ENCODE measurements at places on chromosomes 3 and 15. TPM values are rescaled to one million over a fixed set of nuclear protein-coding genes. Genes with fewer than 3 reads are reported as not detected.

- peak within 1 kb of the TSS; percentile 68 for H3K4me3 ChIP-seq
- peak within 1 kb of the TSS; percentile 64 for H3K27ac ChIP-seq
- no peaks in the 10 kb centered on the region for H3K27me3 ChIP-seq
- H3K36me3 ChIP-seq: peaks cover 11% of the 10 kb centered on the region
- peak; percentile 64 for DNase-seq
Measured at GRCh38 chr3:44584646-44585501, at the start of gene ZNF660. Gene ZNF660 (plus strand): TSS chr3:44584964. CDS start chr3:44594194, 9,230 bp downstream.

TMEM45A gene
- total RNA-seq: 17.2 TPM

DNA sequence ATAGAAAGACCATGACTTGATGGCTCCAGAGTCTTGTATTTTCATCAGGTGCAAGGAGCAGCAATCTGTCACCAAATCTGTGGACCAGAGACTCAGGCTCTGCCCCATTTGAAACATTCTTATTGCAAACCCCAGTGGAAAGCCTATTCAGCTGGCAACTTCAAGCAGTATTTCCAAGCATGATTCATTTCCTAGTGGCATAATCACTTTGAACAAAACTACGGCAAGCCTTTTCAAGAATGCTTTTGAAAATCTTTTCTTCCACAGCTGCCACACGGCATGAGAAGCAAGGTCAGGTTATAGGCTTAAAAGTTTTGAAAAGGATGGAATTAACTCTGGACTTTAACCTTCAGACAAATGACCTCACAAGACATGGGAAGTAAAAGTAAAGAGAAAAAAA lies 122.0 kb upstream of the BFSP2 start:
- no peaks in the 10 kb centered on the region for H3K27me3 ChIP-seq
- peaks cover 3% of the 10 kb centered on the region for H3K4me1 ChIP-seq
- no peak overlapping the region for H3K4me3 ChIP-seq
- H3K36me3 ChIP-seq: no peaks in the 10 kb centered on the region

B3GALNT1 gene
- total RNA-seq: 25.8 TPM

ZMAT3 gene
- total RNA-seq: 20.6 TPM

DNA sequence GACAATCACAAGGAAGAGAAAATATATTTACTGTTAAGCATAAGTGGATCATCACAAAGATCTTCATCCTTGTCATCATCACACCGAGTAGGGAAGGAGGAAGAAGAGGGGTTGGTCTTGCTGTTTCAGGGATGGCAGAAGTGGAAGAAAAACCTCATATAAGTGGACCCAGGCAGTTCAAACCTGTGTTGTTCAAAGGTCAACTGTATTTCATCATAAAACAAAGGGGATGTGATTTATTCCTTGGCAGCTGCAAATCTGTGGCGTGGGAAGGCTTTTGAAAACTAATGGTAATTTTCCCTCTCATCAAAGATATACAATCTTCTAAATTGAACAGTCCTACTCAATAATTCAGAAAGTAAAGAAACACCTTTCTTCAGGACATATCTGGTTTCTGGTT lies 129.9 kb upstream of the ABI3BP start:
- H3K36me3 ChIP-seq: no peaks in the 10 kb centered on the region
- no peak for DNase-seq
- H3K27ac ChIP-seq: no peak overlapping the region
- H3K27me3 ChIP-seq: no peaks in the 10 kb centered on the region
- H3K4me1 ChIP-seq: no peaks in the 10 kb centered on the region

BHLHE40 gene
- total RNA-seq: 84.8 TPM

- no peak for DNase-seq
- H3K27ac ChIP-seq: no peak overlapping the region
- H3K4me1 ChIP-seq: no peaks in the 10 kb centered on the region
- no peaks in the 10 kb centered on the region for H3K36me3 ChIP-seq
- H3K4me3 ChIP-seq: no peak overlapping the region
Measured at GRCh38 chr3:137988982-137989381, 21.0 kb upstream of the CLDN18 start.

GCSAM gene
- total RNA-seq: 1.5 TPM

FES gene
- total RNA-seq: 51.0 TPM

DNA sequence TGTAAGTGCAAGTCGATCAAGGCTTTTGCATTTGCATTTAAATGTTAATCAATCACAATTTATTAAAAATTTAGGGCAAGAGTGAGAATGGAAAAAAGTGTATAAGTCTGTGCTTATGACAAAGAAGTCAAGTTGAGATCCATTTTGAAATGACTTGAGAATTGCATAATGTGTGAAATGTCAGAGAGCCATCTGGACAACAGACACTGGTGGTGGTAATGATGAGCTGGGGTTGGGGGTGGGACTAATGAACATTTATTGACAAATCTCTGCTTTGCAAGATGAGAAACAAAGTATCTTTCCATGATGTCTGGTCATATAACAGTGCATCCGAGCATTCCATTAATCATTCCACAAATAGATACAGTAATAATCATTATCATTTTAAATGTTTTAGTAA lies 89.4 kb upstream of the ZBTB20 start:
- H3K27ac ChIP-seq: no peak overlapping the region
- no peaks in the 10 kb centered on the region for H3K4me1 ChIP-seq
- no peak overlapping the region for H3K4me3 ChIP-seq
- DNase-seq: no peak
- H3K27me3 ChIP-seq: no peaks in the 10 kb centered on the region

BFSP2 gene
- not detected for total RNA-seq

LMAN1L gene
- total RNA-seq: not detected

GTF2E1 gene
- 18.5 TPM for total RNA-seq

PP2D1 gene
- total RNA-seq: not detected

LRRC49 gene
- total RNA-seq: 7.3 TPM

- peaks cover 10% of the 10 kb centered on the region for H3K36me3 ChIP-seq
- H3K27ac ChIP-seq: no peak overlapping the region
- no peak for DNase-seq
- no peak overlapping the region for H3K4me3 ChIP-seq
Measured at GRCh38 chr3:170368921-170369320, 11.4 kb downstream of the SKIL start.

RTP3 gene
- not detected for total RNA-seq
